ENCODE measurements at places on chromosomes 7 and 10.

DNA sequence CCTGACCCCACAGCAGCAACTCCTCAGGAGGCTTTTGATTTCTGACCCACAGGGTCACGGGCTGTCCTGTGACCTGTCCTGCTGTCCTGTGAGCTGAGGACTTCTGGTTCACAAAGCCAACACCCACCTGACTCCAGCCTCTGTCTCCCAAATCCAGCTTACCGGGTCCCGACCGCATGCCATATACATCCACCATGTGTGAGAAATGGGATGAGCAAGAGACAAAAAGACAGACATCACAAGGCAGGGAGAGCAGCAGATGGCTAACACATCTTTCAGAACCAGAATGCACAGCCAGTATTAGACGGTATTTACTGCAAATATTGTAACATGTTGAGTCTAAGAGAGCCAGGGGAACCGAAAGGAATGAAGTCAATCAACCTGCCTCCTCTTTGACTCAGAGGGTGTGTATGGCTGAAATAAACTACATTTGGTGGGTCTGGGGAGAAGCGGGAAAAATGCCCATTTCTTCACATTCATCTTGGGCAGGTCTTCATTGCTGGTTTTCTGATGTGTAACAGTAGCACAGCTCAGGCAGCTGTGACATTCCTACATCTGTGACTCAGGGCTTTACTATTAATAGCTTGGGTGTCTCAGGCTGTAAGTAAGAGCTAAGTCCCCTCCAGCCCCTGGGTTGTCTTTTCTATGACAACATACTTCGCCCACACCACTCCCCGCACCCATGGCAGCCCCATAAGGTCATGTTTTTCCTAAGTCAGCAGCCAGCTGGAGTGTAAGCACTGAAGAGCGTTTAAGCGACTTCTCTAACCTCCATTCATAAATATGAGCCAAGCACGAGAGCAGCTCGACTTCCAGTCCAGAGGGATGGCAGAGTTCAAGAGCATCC lies 25.0 kb downstream of the ABLIM1 start:
- DNase-seq, result no peak

DNA sequence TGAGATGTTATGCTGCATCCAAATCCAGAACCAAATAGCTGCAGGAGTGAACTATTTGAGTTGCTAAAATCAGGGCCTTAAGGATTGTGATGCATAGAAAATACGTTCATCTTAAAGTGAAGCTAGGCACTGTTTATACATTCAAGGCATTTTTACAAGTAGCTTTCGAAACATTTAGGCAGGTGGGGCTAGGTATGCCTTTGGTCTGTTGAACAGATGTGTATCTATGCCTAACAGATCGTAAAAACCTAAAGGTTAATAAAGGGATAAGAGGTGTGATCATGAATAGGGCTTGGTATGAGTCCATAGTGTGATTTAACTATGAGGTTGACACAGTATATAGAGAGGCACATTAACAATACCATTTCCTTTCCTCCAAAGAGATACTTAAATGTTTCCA lies 262.5 kb downstream of the SEMA3D start:
- no peak for DNase-seq

- no peak for DNase-seq
Observed at GRCh38 chr7:15916681-15917380, 230.3 kb upstream of the MEOX2 start.

DNA sequence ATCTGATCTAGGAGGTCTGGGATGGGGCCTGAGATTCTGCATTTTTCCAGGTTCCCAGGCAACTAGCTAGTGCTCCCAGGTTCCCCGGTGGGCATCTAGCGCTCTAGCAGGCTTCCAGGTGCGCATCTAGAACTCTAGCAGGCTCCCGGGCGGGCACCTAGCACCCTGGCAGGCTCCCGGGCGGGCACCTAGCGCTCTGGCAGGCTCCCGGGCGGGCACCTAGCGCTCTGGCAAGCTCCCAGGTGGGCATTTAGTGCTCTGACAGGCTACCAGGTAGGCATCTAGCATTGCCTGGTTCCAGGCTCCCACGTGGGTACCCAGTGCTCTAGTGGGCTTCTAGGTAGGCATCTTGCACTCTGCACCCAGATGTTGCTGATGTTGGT lies 414.7 kb downstream of the PLXNA4 start:
- DNase-seq, result no peak

DNA sequence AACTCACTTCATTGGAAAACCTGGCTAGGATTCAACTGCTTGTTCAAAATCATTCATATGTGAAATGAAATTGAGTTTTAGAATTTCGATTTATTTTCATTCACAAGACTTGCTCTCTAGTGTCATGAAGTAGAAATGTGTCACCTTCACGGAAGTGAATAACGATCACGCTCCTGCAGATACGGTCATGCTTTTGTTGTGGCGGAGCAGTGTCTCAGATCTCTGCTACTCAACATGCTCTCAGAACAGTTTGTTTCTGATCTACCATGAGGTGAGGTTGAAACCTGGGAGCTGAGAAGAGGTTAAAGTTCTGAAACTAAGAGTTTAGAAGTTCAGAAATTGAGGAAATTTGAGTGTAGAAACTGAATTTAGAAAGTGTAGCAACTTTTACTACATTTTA lies 13.8 kb upstream of the PITRM1 start:
- no peak for DNase-seq

DNA sequence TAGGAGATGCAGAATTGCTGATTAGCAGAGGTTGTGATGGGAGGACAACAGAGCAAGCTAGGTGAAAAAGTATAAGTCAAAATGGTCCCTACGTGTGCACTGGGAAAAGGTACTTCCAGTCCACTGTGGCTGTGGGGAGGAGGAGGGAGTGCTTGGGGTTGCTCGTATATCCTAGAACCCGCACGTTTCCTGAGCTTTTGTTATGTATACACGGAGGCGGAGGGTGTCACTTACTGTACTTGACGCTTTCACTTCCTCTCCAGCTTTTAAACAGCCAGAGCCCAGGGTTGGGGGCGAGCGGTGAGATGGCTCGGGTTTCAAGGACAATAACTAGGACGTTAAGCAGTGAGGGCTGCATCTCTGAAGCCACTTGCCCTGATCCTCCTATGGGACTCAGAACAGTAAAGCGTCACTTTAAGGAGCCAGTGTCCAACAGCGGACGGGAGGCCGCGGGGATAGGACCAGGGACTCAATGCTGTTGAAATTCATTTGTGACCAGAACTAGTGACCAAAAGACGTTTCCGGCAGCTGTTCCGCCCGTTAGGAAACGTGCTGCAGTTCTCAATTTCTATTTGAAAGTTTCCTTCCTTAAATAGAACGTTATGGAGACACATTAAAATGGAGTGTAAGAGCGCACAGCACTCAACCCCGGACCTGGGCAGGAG lies 985 bp upstream of the ETV1 start:
- DNase-seq, result peak; percentile 87
